ENCODE measurements at places on chromosomes 7 and 10. TPM values are rescaled to one million over a fixed set of nuclear protein-coding genes. Genes with fewer than 3 reads are reported as not detected.

DNA sequence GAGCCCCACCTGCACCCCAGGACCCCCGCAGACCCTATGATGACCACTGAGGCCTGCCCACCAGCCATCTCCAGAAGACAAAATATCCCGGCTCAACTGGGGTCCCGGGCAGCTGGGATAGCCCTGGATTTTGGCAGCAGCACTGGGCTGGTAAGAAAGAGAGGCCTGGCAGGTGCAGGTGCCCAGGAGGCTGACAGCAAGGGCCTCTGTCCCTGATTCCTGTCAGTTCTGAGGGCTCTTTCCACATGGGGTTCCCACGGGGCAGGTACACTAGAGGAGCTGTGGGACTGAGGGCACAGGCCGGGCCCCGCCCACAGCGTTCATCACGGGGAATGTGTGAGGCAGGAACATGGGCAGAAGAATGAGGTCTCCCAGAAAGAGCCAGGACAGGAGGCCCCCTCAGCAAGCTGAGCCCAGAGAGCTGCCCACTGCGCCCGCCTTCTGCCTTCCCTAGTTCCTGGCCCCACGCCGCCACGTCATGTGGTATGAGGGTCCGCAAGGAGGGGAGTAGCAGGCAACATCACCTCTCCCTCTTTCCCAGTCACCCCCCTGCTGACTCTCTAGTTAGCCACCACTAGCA is 12.8 kb upstream of the NDST2 start:
- DNase-seq, result no peak

DNA sequence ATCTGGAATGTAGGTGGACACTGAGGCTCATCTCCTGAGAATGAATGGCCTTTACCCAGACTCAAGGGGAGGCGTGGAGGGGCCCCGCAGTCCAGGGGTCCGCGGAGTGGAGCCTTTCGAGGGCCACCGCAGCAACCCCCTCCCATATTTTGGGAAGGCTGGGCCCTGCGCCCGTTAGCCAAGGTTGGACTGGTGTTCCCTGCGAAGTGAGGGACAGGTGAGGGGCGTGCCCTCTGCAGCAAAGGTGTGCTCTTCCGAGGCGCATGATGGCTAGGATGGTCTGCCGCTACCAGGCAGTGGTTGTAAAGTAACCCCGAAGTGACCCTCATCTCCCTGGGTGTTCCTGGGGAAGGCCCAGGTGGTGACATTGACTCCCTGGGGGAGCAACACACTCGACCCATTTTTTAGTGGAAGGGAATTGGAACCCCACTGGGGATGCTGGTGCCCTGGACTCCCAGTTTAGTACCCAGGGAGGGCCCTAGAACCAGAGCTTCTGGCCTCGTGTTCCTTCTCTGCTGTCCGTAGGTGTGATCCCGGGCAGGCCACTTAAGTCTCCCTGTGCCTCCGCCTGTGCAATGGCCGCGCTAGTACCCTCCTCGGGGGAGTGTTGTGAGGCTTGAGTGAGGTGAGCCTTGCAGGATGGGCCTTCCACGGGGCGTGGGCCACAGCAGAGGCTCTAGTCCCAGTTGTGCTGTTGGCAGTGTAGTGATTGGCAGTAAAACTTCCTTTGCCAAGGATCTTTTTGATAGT is 779 bp downstream of the FAM241B start:
- no peak for DNase-seq

DNA sequence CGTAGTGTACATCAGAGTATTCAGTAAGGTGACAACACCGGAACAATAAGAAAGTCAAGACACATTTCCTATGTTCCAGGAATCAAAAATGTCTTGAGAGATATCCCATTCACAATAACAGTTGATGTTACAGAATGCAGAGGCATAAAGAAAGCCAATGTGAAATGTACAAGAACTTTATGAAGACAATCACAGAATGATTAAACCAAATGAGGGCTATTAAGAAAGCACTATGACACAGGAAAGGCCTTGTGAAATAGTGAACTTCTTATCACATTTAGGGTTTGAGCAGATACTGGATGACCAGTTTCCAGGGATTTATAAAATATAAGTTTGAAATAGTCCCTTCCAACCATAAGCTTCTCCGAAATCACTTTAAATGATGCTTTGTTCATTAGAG is 52.7 kb downstream of the VWDE start:
- no peak for DNase-seq

GRCh38 chr10:14215641-14216040 is 115.1 kb downstream of the FRMD4A start:
- DNase-seq, result no peak

DNA sequence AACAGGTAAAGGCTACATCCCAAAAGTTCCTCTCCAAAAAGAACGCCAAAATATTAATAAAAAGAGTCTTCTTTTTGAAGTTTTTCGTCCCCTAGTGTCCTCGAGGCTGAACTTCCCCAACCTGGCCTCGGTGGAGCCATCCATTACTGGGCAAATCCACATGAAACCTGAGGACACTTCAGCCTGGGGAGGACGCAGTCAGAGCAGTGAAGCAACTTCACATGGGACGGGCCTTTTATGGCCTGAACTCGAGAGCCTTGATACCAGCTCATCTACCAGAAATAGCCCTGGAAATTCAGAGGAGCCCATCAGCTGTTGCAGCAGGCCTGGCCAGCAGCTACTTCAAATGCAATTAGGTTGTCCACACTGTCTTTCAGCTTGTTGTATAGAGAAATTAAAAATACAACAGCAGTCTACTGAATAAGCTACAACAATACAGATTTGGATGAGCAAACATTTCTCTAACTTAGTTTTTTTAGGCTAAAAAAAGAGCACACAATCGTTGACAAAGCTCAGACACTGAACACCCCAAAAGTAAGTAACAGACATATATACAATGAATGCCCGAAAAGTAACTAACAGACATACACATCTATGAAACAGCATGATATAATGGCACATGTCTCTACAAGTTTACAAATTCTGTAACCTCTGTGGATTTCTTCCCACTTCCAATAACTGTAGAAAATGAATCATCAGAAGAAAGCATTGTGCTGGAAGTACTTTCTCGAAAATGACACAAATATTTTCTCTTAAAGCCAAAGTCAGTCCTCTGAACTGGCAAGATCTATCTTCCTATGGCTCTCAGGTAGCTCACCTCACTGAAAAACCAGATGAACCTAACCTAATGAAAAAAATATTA is at the start of gene SVIL:
Gene SVIL (minus strand): TSS at position 208 of the 862 bp plus-strand sequence. CDS start 79,913 bp downstream, outside the sequence.
- DNase-seq, result no peak

DNA sequence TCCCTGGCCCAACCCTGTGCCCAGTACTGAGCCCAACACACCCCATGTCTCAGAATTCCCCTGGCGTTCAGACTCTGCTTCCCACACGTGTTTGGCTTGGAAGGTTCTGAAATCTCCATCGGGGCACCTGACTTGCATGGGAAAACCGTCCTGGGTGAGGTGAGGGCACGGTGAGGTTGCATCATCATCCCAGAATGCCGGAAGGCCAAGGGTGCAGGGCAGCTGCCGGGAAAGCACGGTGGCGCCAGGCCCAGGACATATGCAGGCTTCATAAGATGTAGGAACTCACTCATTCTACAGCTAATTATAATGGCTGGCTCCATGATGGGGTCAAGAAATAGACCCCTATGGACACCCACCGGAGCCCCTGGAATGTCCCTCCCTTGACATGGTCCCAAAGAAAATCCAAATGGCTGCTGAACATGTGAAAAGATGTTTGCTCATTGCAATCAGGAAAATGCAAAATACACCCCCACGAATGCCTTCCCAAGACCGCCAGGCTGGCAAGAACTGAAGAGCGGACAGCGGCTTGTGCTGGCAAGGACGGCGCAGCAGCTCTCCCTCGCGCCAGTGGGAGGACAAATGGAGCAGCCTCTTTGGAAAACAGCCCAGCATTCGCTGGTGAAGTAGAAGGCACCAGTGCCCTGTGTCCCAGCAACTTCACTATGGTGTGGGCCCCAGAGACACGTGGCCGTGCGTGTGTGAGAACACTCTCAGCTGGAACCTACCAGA is 2.3 kb downstream of the KNDC1 start:
- no peak for DNase-seq

GRCh38 chr7:8564281-8564680 is 130.9 kb downstream of the NXPH1 start:
- no peak for DNase-seq

DNA sequence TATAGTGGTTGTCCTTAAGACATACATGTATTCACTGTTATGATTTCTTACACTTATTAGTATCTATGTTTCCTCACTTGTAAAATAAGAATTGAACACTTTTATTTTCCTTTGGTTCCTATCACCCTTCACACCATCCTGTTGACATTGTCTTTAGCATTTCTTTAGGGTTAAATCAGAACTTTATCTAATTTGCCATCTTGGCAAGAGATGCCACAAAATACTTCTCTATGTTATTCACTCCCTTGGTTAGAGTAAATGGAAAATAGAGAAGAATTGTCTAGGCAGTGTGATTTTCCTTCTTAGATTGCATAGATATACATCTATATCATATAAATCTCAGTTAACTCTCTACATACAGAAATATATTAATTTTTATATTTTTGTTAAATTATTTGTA is 204.7 kb downstream of the SEMA3D start:
- no peak for DNase-seq

GRCh38 chr10:51048792-51049191 is 25.5 kb upstream of the PRKG1 start:
- DNase-seq, result no peak

GRCh38 chr10:91856637-91857036 is 52.6 kb downstream of the FGFBP3 start:
- no peak for DNase-seq

GRCh38 chr10:19250546-19250945 is 201.9 kb downstream of the MALRD1 start:
- no peak for DNase-seq

GRCh38 chr7:136339464-136339863 is 362.3 kb upstream of the MTPN start:
- no peak for DNase-seq

- DNase-seq, result peak; percentile 58
Observed at GRCh38 chr10:17742918-17743317, 9.1 kb upstream of the TMEM236 start.

DNA sequence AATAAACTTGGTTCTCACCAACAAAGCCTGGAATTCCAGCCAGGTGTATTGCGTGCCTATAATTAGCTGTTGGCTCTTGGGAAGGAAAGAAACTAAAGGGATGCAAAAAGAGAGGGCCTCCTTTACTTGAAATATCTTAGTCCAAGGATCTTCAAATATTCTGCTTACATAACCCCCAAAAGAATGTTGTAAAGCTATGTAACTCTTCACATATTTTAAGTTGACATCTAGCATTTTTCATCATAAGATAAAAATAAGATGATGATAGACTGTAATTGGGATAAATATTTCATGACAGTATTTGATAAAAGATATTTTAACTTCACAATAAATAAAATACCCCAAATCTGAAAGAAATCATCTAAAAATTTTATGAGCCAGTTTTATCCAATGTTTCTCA is 52.5 kb upstream of the SEPTIN7 start:
- DNase-seq, result no peak

GRCh38 chr10:119452396-119452795 is 90.1 kb downstream of the RGS10 start:
- DNase-seq, result no peak

DNA sequence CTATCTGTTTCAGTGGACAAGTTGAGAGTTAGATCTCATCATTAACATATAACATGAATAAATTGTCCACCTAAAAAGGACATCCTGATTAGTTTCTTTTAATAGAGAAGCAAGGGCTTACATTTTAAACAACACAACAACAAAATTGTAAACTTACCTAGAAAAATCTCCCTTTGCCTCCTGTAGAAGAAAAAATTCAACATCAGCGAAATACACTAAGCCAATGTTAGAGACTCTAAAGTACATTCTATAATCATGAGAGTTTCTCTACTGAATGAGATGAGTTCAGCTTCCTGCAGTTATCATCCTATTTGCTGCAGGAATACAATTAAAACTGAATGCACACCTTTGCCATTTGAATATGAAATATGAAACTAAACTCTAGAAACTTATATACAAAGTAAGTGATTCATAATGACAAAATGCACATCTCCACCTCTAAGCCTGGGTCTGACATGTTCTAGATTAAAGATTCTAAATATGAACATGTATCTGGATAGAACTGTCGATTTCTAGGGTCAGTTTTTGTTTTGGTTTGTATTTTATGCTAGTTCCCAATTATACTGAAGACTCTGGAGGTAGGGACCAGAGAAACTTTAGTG is 174.8 kb downstream of the PRPF18 start:
- no peak for DNase-seq

DNA sequence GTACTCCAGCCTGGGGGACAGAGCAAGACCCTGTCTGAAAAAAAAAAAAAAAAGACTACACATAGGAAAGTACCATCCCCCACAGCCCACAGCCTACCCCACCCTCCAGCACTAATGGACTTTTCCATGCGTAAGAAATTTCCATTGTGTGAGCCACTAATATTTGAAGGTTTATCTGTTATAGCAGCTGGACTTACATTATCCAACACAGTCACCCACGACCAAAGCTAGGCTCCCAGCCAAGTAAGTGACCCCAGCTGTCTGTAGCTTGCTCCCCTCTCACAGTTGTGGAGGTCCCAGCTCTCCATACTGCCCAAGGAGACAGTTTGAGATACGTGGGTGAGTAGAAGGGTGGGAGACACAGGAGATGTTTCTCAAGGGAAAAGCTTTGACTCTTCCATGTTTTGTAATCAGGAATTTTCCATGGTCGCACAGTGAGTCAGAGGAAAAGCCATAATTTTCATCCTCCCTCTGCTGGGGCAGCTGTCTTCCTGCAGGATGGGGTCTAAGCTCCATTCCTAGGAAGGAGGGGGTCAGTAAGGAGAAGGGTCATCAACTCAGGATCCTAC is 57.4 kb downstream of the CAV1 start:
- no peak for DNase-seq

DNA sequence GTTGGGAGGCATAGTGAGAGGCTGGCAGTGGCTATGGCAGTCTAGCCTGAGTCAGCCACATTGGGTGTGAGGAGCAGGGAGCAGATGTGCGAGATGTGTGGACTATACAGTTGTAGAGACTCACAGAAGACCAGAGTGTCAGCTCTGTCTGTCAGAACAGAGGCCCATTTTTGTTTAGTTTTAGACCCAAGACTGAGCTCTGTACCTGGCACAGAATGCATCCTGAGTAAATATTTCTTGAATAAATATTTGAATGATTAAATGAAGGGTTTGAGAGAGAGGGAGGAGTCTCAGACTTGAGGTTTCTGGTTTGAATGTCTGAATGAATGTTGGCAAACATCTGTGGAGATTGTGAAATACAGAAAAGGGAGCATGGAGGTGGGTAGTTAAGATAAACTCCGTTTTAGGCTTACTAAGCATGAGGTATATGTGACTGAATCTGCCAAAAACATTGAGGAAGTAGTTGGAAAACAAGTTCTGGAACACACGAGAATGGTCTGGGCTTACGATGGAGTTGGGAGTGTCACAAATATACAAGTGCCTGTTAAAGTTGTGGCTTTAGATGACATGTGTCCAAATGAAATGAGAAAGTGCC is 3.6 kb downstream of the SEC23IP start:
- DNase-seq, result no peak

The PITRM1 gene
- 132 TPM for total RNA-seq

The SFXN2 gene
- 22.1 TPM for total RNA-seq

The LIPK gene
- total RNA-seq, result not detected

The NKX6-2 gene
- not detected for total RNA-seq

The OR2A5 gene
- not detected for total RNA-seq

The SFMBT2 gene
- 8.1 TPM for total RNA-seq

The TMEM176A gene
- not detected for total RNA-seq

The TBXAS1 gene
- total RNA-seq, result 48.6 TPM

The CRTAC1 gene
- total RNA-seq, result not detected

The ANKMY2 gene
- total RNA-seq, result 35.9 TPM

The TMEM196 gene
- total RNA-seq, result not detected
